T-helper 1 cell (primary cell): ENCODE measurements at places on chromosomes 7 and 10.

DNA sequence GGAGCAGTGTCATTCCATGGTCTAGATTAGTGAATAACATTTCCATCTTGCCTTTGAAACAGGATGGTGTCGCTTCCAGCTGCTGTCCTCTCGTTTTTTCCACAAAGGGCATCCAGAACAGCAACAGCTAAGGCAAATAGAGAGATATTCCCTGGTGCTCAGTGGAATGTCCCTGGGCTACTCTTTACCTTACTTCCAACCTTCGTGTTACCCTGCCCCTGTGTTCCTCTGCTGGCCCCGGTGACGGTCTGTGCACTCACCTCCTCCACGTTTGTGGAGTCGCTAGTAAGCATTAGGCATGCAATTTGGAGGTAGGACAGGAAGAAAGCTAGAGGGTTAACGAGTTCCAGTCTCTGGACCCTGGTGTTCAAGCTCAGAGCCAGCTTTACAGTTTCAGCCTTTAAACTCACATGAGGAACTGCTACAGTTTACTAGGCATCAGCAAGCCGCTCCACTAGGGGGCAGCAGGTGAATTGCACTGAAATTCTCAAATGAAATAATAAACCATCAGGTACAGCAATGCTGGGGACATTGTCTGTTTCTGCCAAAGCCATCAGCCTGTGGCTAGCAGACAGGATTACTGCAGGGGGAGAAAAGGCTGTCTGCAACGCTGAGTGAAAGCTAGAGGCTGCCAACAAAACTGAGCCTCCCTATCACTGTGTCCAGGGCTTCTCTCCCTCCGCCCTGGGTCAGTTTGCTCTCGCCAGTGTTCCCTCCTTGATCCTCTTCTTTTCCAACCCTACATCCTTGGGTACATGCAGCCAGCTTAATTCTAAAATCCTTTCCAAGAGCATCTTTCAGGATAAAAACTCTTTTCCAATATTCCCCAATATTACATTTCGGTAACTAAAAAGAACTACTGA lies 9.0 kb downstream of the MRPL32 start:
- peak; percentile 50 for DNase-seq

GRCh38 chr7:93933156-93933555 lies 11.6 kb downstream of the GNG11 start:
- no peak for DNase-seq

- DNase-seq = no peak
Observed at GRCh38 chr10:129936923-129937300, 27.2 kb downstream of the EBF3 start.

DNA sequence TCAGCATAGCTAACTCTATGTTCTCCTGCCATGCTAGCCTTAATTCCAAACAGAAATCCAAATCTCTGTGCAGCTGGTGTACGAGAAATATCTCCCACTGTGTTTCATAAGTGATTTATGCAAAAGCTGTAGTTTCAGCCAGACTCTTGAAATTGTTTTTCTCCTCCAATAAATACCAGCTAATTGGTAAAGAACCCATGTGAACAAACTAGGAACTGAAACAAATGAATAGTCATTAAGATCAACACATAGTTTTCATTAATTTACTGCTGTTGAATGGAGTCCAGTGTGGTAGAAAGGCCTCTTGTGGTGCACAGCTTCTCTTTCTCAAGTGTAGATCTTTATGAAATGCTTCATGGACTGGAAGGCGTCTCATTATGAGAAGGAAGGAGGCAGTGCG lies 18.4 kb downstream of the PPP1R17 start:
- no peak for DNase-seq

- no peak for DNase-seq
Observed at GRCh38 chr7:81492240-81492639, 277.6 kb downstream of the HGF start.

DNA sequence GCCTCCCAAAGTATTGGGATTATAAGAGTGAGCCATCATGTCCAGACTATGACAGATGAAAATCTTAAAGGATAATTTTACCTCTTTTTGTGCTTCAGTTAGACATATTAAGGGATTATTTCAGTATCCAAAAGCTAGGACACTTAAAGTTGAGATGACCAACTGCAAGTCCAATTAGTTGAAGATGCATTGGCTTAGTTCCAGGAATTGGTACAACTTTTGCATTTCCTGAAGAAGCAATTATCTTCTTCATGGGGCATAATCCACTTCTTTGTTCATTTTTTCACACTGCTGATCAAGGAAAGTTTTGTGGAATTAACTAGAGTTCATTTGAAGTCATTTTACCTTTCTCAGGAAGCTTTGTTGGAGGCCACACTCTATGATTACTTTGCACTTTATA lies 72.0 kb upstream of the HECW1 start:
- DNase-seq = no peak

GRCh38 chr7:118182593-118183427 lies 1.2 kb upstream of the LSM8 start:
- no peak for DNase-seq

- no peak for DNase-seq
Observed at GRCh38 chr7:90574146-90574819, 21.8 kb upstream of the CDK14 start.

GRCh38 chr7:2911466-2911865 lies 67.4 kb upstream of the GNA12 start:
- no peak for DNase-seq

DNA sequence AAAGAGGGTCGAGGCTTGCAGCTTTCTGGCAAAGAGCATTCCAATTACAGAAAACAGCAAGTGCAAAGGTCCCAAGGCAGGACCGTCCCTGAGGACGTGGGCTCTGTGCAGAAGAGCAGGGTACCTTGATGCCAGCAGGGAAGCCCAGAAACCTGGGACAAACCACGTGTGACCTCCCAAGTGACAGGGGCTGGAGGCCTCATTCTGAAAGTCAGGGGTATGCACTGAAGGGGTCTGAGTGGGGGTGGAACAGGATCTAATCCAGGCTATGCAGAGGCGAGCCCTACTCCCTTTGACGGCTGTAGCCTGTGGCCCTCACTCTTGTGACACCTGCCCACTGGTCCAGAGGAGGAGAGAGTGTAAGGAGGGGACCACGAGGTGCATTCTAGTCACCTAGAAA lies 22.9 kb downstream of the TMEM273 start:
- DNase-seq = no peak

DNA sequence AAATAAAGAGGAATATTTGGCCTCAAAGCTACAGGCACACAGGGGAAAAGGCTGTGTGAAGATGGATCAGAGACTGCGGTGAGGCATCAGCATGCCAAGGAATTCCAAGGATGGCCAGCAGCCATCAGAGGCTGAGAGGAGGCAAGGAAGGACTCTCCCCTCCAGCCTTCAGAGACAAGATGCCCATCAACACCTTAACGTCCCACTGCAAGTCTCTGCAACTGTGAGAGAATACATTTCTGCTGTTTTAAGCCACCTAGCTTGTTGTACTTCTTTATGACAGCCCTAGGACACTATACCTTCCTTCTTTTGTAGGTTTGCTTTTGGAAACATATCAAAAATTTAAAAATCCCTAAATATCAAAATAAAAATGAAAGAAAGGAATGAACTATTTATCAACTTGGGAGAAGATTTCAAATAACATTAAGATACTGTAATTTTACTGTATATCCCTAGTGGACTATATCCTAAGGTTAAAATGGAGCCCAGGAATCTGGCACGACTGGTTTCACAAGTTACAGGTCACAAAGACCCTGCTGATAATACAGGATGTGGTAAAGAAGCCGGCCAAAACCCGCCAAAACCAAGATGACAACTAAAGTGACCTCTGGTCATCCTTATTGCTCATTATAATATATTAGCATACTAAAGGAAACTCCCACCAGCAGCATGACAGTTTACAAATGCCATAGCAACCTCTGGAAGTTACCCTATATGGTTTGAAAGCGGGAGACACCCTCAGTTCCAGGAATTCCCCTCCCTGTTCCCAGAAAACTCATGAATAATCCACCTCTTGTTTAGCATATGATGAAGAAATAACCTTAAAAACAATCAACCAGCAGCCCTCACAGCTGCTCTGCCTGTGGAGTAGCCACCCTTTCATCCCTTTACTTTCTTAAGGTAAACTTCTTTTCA lies 185.2 kb downstream of the AVL9 start:
- no peak for DNase-seq

- DNase-seq = no peak
Observed at GRCh38 chr7:157013101-157013500, 2.6 kb upstream of the MNX1 start.

DNA sequence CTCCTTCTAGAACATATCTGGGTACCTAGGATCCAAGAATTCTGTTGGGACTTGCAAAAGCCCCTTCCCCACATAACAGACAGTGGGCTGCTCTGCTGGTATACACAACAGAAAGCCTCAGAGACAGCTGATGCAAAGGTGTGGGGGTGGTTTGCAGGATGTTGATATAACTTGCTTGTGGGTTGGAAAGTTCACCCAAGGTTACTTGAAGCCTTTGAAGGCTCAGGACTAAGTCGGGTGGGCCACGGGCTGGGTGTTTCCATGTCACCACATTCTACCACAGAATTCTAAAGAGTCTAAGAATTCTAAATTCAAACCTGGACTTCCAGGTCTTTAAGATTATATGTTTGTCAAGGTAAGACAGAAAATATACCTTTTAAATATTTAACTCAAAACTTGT lies 7.4 kb upstream of the NRCAM start:
- DNase-seq = no peak

- DNase-seq = no peak
Observed at GRCh38 chr7:83130623-83131545, 31.8 kb downstream of the PCLO start.

GRCh38 chr10:48274636-48275035 lies at the start of gene FRMPD2:
FRMPD2 (minus strand) TSS chr10:48274696; CDS start chr10:48274567, 129 bp downstream.
- DNase-seq = no peak

GRCh38 chr10:121860810-121861209 lies 67.0 kb downstream of the ATE1 start:
- DNase-seq = no peak

- no peak for DNase-seq
Observed at GRCh38 chr10:19706904-19707303, 109.3 kb upstream of the PLXDC2 start.

DNA sequence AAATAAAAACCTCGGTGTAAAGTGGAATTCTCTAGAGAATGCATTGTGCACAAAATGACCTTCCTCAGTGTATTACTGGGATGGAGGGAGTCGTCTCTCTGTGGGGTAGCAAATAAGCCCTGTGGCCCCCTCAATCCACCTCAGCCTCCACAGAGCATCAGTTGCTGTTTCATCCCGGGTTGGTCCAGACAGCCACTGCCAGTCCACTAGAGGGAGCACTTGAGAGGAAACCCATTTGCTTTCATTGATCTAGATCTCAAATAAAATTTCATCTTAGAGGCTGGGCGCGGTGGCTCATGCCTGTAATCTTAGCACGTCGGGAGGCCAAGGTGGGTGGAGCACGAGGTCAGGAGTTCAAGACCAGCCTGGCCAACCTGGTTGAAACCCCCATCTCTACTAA lies 1128.7 kb downstream of the CNTNAP2 start:
- DNase-seq = no peak

DNA sequence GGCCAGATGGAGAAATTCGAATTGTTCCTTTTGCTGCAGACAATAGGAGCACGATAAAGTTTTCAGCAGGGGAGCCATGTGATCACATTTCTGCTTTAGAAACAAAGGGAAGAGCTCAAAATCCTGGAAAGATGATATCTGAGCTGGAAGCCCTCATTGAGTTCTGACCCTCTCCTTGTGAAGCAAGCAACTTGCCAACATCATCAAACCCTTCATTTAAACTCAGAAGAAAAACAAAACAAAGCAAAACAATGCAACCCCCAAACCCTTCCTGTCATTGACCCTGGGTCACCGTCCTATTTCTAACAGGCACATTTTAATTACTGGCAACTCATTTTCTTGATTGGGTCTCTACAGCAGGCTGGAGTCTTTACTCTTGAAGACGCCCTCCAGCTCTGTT lies 198.3 kb upstream of the ZNF32 start:
- DNase-seq = no peak

DNA sequence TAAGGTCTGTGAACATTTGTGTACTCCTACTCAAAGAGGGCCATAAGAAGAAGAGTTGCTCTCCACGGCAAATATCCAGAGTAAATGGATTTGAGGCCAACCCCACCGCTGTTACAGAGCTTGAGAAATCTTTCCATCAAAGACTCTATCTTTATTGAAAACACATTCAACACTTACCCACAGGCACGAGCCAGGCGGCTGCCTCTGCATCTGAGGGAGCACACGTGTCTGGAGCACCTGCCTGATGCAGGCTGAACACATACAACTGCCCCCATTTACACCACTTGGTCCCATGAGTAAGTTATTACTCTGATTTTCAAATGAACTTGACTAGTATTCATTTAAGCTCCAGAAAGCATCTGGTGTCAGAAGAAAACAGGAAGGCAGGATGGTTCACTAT lies 38.7 kb downstream of the HBP1 start:
- DNase-seq = no peak

- DNase-seq = peak; percentile 21
Observed at GRCh38 chr7:149772956-149773434, 393 bp downstream of the ZNF467 start.

GRCh38 chr10:78548369-78548768 lies 514.7 kb downstream of the RPS24 start:
- DNase-seq = no peak

- DNase-seq = no peak
Observed at GRCh38 chr7:158414002-158414401, 173.6 kb downstream of the PTPRN2 start.

GRCh38 chr7:129103561-129104324 lies 40.8 kb upstream of the TSPAN33 start:
- no peak for DNase-seq

GRCh38 chr10:127338399-127339110 lies 142.2 kb upstream of the INSYN2A start:
- DNase-seq = no peak

DNA sequence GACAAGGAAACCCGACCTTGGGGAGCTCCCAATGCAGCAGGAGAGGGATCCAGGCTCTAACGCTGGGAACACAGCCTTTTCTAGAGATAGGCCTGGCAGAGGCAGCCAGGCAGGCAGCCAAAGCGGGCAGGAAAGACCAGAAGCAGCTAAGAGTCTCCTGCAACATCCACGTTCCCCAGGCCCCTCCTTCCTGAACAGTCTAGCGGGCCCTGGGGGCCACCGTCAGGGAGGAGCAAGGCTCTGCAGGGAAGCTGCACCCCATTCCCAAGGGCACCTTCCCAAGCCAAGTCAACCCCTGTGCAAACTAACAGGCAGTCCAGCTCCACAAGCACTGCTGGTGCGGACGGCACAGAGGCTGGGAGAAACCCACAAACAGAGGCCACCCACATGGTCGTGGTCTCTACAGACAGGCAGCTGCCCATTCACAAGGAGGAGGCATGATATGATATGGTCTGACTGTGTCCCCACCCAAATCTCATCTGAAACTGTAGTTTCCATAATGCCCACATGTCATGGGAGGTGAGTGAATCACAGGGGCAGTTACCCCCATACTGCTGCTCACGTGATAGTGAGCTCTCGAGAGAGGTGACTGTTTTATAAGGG lies 115.7 kb downstream of the MAD1L1 start:
- DNase-seq = no peak

GRCh38 chr10:78025685-78026364 lies 3.5 kb downstream of the POLR3A start:
- DNase-seq = no peak

- peak; percentile 44 for DNase-seq
Observed at GRCh38 chr10:102714621-102715455, at the start of gene SFXN2. SFXN2 (plus strand) TSS chr10:102714636; CDS start chr10:102726637, 12,001 bp downstream.
